ENCODE measurements at places on chromosomes 7 and 10.

GRCh38 chr7:116809636-116810266 lies 52.6 kb upstream of the CAPZA2 start:
- peak; percentile 76 for DNase-seq

- DNase-seq = no peak
Measured at GRCh38 chr10:131396121-131397050, 84.9 kb upstream of the TCERG1L start.

GRCh38 chr10:33008499-33009243 lies 50.6 kb upstream of the ITGB1 start:
- peak; percentile 82 for DNase-seq

DNA sequence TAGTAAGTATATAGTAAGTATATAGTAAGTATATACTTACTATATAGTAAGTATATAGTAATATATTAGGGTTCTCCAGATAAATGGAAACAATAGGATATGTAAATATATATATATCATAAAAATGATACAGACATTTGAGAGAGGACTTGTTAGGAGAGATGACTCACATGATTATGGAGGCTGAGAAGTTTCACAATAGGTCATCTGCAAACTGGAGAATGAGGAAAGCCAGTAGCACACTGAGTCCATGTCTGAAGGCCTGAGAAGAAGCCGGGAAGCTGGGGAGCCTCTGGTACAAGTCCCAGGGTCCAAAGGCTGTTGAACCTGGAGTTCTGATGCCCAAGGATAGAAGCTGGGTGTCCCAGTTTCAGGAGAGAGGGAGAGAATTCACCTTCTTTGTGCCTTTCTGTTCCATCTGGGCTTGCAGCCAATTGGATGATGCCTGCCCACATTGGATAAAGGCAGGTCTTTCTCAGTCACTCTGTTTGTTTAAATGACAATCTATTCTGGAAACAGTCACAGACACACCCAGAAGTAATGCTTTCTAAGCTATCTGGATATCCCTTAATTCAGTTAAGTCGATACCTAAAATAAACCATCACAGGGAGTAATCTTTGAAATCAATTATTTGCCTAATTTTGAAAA lies 205.5 kb upstream of the CDC14C start:
- DNase-seq = no peak

DNA sequence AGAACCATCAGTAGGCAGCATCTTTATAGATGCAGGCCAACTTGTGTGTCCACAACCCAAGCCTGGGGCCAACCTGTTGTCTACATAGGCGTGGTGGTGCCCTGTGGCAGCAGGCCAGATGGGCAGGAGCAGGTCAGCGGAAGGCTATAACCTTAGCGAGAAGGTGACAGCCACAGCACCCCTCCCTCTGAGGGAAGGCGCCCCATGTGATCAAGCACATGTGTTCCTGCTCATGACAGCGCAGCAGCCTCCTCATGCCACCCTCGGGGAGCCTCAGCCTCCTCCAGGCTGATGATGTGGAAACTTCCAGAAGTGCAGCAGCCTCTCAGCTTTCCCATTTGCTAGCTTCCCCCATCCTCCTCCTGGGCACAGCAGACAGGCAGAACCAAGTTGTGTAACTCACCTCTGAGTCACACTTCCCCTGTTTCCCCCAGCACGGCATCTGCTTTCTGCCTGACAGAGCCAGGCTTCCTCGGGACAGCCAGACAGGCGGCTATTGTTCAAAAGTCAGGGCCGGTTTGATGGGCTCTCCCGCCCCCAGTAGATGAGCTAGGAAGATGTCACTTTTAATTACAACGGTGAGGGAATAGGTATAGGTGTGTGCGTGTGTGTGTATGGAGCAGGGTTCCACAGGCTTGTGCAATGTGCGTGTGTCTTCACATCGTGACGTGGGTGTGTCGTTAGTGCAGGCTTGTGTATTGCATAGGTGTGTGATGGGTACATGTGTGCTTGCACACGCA lies 312.0 kb upstream of the ZMIZ1 start:
- DNase-seq = peak; percentile 95

- DNase-seq = no peak
Measured at GRCh38 chr7:39530971-39531370, 35.2 kb upstream of the YAE1 start.

- DNase-seq = no peak
Measured at GRCh38 chr7:30934225-30934624, 22.6 kb downstream of the AQP1 start.

- peak; percentile 32 for DNase-seq
Measured at GRCh38 chr10:106043863-106044262, 1120.6 kb downstream of the SORCS1 start.

GRCh38 chr7:136234040-136234439 lies 256.9 kb upstream of the MTPN start:
- DNase-seq = no peak

GRCh38 chr7:155996718-155997280 lies 184.5 kb upstream of the SHH start:
- no peak for DNase-seq

DNA sequence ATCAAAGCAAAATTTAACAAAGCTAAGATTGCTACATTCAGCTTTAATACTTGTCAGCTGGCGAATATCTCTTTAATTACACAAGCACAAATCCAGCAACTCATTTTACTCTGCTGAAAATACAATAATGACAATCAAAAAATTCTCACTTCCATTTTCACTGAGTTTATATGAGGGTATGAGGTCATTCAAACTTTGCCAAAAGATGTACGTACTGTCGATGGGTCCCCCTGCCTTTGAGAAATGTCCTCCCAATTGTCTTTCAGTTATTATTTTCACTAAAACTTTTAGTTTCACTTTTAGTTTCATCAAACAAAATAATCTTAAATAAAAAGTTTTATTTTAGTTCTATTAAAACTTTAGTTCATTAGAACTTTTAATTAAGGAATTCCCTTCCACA lies 159.5 kb upstream of the WDR11 start:
- DNase-seq = no peak

GRCh38 chr10:91381257-91381891 lies 28.8 kb upstream of the HECTD2 start:
- no peak for DNase-seq

DNA sequence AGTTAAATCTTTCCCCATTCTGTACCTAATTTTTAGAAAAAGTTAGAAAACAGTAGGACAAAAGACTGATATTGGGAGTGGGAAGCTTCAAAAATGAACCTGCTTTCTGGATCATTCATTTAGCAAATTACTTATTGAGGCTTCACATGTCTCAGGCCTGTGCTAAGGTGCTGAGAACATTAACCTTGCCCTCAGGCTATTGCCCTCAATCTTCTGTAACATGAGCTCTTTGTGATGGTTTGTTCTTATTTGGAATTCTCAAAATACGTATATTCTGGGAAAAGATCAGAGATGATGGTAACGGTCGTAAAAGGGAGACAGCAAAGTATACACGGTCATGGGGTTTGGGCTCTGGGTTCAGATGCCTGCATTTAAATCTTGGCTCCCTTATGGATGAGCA lies 39.5 kb upstream of the PRKG1 start:
- no peak for DNase-seq

GRCh38 chr10:6407034-6407721 lies 172.9 kb downstream of the PRKCQ start:
- no peak for DNase-seq

- peak; percentile 10 for DNase-seq
Measured at GRCh38 chr7:108235451-108236061, 105.4 kb upstream of the LAMB4 start.

DNA sequence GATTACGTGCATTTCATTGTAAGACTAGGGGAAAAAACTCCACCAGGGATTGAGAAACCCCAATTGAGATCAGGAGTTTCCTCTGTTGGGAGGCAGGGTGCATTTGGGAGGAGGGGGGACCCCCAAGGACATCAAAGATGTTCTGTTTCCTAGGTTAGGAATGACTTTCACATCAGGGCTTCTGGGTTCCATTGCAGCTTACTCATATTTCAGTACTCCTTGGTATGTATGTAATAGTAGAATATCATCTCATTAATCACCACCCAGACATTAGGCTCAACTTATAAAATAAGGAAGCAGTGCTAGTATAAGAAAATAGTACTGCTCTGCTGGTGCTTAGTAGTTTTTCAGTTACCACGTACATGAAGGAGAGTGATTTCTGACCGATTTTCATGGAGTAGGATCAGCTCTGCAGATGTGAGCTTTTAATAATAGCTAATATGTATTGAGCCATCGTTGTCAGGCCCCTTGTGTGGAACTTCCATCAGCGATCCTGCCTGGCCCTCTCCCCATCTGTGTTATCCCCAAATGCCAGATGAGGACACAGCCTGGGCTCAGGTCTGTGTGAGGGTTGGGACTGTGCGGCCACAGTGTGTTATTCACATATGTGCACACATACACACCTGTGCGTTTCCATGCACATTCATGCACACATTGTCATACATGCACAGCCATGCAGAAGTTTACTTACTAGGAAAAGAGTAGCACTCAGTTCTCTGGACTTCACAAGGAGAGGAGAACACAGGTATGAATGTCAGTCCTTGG lies 23.5 kb downstream of the UPP1 start:
- peak; percentile 31 for DNase-seq

DNA sequence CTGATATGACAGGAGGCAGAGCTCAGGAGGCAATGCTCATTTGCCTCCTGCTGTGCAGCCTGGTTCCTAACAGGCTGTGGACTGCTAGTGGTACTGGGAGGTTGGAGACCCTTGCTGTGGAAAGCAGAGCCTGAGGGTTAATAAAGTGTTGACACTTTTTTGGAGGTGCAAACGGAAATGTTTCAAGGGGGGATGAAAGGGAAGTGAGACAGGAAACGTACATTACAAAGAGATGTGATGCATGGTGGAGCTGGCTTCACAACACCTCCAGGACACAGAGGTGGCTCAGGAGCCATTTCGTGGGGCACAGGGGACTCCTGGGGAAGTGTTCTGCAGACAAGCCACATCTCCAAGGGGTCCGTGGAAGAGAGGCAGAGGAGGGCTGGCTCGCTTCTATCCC lies 137.6 kb upstream of the SVIL start:
- DNase-seq = no peak

DNA sequence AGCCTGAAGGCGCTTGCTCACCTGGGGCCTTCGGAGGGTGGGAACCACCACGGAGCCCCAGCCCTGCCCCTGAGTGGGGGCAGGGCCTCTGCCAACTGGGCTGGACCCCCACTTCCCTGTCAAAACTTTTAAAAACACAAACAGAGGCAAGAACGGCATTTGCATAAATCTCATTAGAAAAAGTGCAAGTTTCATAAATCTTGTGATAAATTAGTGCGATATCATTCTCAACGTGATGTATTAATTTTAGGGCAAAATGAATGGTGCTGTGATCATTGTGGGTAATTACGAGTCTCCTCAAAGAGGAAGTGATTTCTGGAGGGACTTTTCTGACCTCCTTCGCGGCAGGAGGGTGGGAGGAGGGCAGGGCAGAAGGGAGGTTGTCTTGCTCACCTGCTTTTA lies 98.3 kb downstream of the CDH23 start:
- DNase-seq = no peak

GRCh38 chr10:117736655-117737054 lies 194.1 kb downstream of the EMX2 start:
- DNase-seq = peak; percentile 80

DNA sequence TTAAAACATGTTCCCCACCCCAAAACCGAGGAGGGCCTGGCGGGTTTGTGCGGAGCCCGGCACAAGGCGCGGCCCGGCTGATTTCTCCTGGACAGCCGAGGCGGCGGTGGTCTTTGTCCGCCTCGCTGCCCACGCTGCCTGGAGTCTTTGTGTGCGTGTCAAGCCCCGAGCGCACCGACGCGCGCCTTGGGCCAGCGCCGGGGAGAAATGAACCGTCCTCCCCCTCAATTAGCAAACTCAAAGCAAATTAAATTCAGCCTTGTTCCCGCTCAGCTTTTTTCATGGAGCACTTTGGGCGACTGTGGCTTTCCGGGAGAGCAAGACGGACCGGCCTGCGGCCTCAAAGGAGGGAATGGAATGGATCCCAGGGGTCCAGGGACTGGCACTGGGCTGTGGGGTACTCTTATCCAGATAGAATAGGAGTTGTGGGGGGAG lies 4.1 kb downstream of the EMX2 start:
- DNase-seq = no peak

GRCh38 chr10:114525368-114525949 lies 121.2 kb upstream of the AFAP1L2 start:
- no peak for DNase-seq

- DNase-seq = peak; percentile 10
Measured at GRCh38 chr10:12907656-12908055, 93.9 kb downstream of the CCDC3 start.

DNA sequence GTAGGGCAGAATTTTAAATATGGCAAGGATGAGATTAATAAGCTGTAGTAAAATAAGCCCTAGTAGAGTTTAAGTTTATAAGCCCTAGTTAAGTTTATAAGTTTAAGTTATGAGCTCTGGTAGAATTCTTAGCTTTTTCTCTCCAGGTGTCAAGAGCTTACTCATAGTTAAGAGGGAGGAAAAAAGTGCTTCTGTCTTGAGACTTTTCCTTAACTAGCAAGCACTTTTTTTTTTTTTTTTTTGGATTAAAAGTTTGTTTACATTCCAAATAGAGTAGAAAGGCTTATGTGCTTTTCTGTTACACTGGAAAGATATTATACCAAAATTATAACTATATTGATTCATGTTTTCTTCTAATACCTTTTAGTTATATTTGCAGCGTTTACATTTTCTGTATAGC lies 25.5 kb upstream of the MPP7 start:
- no peak for DNase-seq

- peak; percentile 73 for DNase-seq
Measured at GRCh38 chr7:131948434-131949053, 392.1 kb upstream of the PODXL start.

DNA sequence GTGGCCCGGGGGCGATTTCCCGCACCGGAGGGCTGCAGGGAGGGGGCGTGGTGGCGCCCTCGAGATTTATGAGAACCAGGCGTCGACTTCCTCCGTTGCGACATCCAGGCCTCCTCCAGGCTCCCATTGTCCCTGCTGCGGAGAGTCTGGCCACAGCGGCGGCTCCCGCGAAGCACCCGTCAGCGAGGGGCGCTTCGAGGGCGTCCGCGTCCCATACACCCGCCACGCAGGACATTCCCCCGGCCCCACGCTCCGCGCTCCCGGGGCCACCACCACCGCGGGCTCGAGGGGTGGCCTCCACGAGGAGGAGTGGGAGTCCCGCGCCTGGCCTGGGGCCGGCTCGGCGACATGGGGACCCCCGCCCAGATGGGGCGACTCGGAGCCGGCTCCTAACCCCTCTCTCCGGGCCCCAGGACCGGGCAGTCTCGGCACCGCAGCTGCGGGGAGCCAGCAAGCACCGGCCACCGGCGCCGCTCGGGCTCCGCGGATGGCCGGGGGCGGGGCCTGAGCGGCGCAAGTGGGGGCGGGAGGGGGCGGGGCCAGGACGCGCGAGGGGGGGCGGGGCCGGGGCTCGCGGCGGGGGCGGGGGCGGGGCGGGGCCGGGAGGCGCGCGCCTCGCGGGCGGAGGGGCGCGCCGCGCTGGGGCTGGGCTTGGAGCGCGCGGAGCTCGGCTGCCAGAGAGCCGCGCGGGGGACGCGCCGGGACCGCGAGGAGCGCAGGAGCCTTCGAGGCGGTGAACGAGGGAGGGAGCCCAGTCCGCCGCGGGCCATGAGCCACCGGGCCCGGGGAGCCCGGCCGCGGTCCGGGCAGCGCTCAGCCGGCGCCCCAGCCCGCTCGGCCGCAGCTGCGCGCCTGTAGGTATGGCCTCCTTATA lies at the start of gene SH2B2:
TSS of gene SH2B2 (plus strand) at position 632 of the 874 bp plus-strand sequence. CDS start 13,683 bp downstream, outside the sequence.
- DNase-seq = peak; percentile 54
